ENCODE measurements at places on chromosomes 5 and 9.

DNA sequence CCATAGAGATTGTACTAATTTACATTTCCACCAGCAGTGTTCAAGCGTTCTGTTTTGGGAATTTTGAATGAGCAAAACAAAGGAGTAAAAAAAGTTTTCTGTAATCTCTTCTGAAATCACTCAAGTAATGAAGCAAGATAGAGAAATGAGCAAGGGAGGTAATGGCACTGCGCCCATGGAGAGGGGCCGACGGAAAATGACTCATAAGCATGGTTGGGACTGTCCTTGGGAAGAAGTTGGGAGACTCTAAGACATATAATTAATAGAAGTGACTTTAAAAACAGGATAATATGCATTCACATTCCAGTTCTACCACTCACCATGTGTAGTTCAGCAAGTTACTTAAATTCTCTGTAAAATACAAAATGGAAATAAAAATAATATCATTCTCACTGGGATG lies 62.5 kb upstream of the C5orf46 start:
- DNase-seq = no peak

DNA sequence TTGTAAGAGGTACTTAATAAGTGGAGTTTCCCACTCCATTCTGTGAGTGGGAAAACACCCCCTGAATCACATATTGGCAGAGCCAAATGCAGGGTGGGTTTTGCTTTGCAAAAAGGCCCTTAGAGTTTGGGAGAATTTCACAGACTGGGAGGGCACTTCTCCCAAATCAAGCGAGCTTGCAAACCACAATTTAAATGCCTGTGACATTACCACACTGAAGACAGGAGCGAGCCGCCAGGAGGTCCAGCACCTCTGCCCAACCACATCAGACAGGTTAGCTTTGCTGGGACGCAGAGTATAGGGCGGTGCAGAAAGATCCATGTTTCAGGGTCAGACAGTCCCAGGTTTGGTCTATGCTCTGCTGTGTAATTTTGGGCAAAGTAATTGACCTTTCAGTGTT lies 2.3 kb downstream of the ALAD start:
- DNase-seq = no peak

DNA sequence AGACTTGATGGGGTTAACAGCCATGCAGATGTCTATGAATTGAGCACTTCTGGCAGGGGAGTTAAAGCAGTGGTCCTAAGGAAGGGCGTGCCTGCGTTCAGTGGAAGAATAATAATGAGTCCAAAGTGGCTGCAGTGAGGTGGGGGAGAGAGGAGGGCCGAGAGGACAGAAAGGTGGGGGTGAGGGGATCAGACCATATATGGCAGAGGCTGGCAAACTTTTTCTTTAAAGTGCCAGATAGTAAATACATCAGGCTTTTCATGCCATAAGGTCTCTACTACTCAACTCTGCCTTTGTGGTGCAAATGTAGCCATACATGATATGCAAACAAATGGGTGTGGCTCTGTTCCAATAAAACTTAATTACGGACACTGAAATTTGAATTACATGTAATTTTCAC lies 77.1 kb downstream of the STRBP start:
- no peak for DNase-seq

- no peak for DNase-seq
Observed at GRCh38 chr9:69532396-69532795, 139.8 kb downstream of the APBA1 start.

DNA sequence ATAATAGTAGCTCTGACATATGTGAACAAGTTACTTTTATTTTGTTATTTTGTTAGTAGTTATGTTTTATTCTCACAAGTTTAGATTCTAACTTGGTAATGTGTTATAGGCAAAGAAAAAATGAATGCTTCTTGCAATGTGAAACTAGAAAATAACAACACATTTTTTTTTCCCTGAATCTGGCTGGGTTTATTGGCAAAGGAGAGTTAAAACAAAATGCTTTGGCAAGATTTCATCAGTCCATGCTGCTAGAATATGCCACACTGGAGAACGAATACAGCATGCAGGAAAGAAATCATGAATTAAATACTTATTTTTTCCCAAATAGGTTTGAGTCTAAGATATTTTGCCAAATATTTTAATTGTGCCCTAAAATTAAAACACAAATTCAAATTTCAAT lies 1048.1 kb upstream of the ACO1 start:
- DNase-seq = no peak

GRCh38 chr5:176793736-176794135 lies 16.6 kb upstream of the UNC5A start:
- DNase-seq = no peak

- no peak for DNase-seq
Observed at GRCh38 chr9:128190013-128190412, 1.4 kb downstream of the CIZ1 start.

- no peak for DNase-seq
Observed at GRCh38 chr5:76099286-76099702, 16.1 kb downstream of the SV2C start.

DNA sequence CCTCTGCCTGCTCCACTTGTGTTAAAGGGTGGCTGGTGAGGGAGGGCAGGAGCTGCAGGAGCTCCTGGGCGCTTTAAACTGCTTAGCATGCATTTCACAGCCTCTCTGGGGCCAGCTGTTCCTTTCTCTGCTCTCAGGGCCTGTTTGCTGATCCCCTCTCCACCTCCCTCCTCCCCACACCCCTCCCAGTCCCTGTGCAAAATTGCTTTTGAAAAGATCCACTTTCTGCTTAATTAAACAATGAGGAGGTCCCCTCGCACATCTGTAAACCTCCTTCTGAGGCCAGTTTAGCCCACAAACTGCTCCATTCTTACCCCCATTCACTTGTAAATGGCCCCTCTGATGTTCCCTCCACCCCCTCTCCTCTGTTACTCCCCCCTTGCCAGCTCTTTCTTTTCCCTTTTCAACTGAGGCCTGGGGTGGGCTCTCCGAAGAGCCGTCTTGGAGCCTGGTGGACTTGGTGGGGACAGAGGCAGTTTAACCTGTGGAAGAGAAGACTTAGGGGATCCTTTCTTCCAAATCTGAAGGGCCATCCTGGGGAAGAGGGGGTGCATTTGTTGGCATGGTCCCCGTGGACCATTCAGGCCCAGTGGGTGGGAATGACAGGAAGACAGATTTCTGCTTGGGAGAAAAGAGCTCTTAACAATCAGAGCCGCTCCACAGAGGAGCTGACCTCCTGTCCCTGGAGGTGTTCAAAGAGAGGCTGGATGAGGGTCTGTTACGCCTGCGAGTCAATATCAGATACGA lies 12.0 kb downstream of the URM1 start:
- DNase-seq = no peak

DNA sequence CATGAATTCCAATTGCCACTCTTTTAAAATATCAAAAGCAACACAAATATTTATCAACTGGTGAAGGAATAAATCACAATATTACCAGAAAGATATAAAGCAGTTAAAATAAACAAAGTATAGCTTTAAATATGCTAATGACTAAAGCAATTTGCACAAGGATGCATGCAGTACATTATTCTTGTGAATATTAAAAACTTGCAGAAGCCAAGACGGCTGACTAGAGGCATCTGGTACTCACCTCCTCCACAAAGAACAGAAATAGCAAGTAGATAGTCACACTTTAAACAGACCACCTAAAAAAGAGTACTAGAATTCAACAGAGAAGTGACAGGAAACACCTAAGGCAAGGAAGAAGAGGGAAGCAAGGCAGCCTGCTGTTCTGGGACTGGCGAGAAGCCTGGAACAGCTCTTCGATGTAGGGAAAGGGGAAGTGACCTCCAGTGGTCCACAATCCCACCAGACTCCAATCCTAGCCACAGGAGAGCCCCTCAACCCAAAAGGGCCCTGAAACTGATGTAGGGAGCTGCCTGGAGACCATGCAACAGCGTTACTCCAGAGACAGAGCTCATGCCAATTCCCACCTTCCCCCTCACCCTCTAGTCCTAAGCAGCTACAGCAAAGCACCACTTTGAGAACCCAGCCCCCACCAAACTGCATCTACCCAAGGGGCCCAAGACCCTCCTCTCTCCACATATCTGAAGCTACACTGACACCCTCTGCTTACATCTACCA lies 86.3 kb downstream of the LPAR1 start:
- DNase-seq = no peak
